ENCODE measurements at places on chromosomes 4 and X.

- no peak for DNase-seq
Measured at GRCh38 chr4:181388061-181388460, 855.1 kb upstream of the TENM3 start.

DNA sequence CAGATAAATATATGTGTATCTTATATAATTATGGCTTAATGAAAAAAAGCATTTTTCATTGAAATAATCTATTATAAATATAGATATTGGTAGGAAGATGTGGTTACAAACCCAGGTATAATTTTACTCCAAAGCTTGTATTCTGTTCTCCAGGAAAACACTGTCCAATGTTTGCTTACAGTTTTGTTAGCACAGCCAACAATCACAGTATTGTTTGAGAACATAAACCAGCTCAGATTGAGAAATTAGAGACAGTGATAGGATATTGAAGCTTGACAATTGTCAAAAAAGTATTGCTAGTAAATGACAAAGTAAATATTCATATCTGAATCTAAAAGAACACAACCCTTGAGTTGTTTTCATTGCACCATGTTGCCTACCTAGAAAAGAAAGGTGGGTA is 228.8 kb downstream of the ADGRL3 start:
- DNase-seq, result no peak

GRCh38 chrX:152869972-152870371 is 27.9 kb upstream of the ZNF185 start:
- no peak for DNase-seq

- DNase-seq, result no peak
Measured at GRCh38 chr4:118337954-118338353, 14.8 kb downstream of the PRSS12 start.

DNA sequence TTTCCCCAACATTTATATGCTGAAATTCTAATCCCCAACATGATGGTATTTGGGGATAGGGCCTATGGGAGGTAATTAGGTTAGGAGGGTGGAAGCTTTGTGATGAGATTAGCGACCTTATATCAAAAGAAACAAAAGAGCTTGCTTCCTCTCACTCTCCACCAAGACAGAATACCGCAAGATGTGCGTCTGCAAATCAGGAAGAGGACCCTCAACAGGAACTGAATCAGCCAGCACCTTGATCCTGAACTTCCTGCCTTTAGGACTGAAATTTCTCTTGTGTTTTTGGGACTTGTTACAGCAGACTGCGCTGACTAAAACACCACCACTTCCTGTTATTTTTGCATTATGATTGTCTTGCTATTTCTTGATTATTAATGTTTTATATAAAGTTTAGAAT is 1889.4 kb downstream of the C4orf33 start:
- no peak for DNase-seq

DNA sequence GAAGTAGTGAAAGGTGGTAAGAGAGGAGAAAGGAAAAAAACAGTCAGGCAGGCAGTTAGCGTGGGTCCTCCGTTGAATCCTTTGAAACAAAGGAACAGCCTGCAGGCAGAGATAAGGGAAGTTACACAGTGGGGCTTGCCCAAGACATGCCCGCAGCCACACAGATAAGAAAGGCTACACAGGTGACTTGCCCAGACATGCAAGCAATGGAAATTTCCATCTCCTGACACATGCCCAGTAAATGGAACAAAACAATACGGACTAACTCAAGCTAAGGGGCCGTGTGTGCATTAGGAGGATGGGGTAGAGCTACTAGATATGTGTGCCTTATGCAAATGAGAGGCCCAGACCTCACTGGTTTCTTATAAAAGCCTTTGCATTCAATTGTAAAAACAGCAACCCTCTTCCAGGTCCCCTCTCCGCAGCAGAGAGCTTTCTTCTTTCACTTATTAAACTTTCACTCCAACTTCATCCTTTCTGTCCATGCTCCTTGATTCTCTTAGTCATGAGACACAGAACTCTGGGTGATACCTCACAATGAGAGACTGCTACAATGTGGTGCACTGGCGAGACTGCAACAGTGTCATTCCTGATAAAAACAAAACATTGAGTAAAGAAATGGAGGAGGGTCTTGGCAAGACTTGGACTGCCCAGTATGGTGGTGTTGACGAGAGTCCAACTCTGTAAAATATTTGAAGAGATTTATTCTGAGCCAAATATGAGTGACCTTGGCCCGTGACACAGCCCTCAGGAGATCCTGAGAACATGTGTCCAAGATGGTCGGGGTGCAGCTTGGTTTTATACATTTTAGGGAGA is 997.4 kb upstream of the PRKX start:
- DNase-seq, result no peak
